HFF-Myc (cell line): ENCODE measurements at places on chromosomes 11 and 22.

DNA sequence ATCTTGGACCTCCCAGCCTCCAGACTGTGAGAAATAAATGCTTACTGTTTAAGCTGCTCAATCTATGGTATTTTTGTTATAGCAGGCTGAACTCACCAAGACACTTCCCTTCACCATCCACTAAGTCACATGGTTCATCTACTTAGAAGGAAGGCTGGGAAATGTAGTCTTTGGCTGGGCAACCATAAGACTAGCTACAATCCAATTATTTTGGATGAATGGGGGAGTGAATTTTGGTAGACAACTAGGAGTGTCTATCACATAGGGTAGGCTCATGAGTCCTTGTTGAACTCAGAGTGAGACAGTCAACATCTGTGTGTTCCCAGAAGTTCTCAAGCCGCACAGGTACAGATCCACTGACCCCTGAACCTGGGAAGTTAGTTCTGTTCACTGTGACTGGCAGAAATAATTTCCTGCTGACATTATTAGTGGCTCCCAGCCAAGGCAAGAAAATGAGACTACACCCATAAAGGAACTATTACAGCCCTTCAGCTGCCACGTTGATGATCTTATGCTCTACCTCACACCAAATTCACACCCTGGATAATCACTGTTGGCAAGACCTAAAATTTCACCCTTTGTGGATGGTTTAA, 3.1 kb upstream of the SLC35C1 start:
- DNase-seq, result no peak

GRCh38 chr11:67611165-67611564, 4.4 kb downstream of the NDUFV1 start:
- no peak for DNase-seq

GRCh38 chr11:2804189-2804588, 81.4 kb downstream of the CDKN1C start:
- no peak for DNase-seq

GRCh38 chr11:2746401-2747247, 46.8 kb upstream of the KCNQ1OT1 start:
- no peak for DNase-seq

GRCh38 chr11:65672180-65672860, 9.6 kb upstream of the RELA start:
- DNase-seq, result no peak

GRCh38 chr11:119476038-119476437, 53.1 kb upstream of the THY1 start:
- no peak for DNase-seq

- no peak for DNase-seq
These were observed 2.0 kb downstream of the KCNJ11 start for GRCh38 chr11:17386331-17387084.

GRCh38 chr11:100830978-100831732, 144.1 kb downstream of the ARHGAP42 start:
- DNase-seq, result peak; percentile 52

DNA sequence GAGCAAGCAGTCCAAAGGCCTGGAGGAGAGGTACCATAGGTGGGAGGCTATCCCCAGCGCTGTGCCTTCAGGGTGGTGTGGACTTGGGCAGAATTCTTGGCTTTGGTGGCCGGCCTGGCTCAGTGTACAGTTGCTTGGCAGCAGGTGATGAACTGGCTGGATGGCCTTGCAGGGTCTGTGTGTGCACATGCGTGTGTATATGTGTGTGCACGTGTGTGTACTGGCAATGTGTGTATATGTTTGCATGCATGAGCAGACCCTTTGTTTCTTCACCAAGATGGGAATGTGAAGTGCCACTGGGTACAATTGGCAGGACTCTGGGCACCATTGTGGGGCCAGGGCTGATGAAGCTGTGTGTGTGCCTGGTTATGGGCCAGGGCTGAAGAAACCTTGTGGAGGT, 53.0 kb downstream of the CEP164 start:
- DNase-seq, result no peak

DNA sequence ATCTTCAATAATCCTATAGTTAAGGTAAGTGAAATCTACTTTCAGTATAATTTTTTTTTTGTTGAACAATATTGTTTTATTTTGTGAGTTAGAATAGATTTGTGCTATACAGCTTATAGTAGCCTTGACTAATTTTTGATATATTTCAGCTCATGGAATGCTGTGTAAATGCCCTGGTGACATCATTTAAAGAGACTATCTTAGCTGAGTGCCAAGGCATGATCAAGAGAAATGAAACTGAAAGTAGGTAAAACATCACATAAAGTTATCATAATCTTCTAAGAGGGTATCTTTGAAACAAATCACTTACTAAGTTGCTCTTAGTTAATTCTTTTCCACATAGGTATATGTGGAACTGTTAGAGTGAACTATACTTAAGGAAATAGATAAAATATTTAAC, 51.4 kb upstream of the ACAT1 start:
- no peak for DNase-seq

GRCh38 chr11:118895093-118896039, 11.7 kb downstream of the CXCR5 start:
- no peak for DNase-seq

- DNase-seq, result no peak
These were observed 47.1 kb downstream of the BCR start for GRCh38 chr22:23227380-23227779.

GRCh38 chr11:86514453-86514852, 139.8 kb downstream of the CCDC81 start:
- DNase-seq, result no peak

DNA sequence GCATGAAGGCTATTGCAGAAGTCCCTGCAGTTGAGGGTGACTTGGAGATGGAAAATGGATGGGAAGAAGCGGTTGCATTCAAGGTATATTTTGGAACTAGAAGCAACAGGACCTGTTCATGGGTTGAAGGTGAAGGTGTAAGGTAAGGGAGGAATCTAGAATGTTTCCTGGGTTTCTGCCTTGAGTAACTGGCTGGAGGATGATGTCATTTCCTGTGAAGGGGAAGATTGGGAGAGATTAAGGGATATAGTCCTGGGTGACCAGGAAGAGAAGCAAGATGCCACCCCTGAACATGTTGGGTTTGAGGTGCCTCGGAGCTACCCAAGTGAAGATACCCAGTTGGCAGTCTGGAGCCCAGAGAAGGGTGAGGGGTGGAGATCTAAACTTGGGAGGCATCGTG, 12.1 kb upstream of the MOGAT2 start:
- no peak for DNase-seq

- no peak for DNase-seq
These were observed 172.3 kb upstream of the SOX6 start for GRCh38 chr11:16528639-16529038.

DNA sequence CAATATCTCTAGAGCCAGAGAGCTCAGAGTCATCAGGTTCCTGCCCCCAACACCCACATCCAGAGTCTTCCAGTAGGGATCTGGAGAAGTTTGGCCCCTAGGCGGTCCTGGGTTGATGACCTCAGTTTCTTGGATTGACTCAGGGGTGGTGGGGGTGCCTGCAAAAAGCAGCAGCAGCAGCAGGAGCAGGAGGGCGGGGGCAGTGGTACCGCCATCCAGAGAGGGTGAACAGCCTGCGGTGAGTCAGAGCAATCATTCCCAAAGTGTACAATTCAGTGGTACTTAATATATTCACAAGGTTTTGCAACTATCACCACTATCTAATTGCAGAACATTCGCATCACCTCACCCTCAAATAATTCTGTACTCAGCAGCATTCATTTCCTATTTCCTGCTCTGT, 9.9 kb upstream of the SEC14L3 start:
- DNase-seq, result no peak

GRCh38 chr11:78072455-78072854, 7.2 kb downstream of the NDUFC2 start:
- no peak for DNase-seq

DNA sequence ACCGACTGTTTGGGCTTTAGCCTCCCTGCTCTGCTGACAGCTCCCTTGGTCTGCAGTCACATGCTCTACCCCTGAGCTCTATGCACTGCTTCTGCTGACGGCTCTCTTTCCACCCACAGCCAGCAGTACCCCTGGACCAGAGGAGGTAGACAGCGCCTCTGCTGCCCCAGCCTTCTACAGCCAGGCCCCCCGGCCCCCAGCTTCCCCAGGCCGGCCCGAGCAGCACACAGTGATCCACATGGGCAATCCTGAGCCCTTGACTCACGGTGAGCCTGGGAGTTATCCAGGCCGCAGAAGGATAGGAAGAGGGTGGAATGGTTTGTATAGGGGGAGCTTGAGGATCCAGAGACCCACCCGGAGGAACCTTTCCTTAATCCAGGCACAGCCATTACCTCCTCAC, 2.8 kb downstream of the ZFPL1 start:
- no peak for DNase-seq

GRCh38 chr11:124440608-124441007, 4.9 kb downstream of the OR8B8 start:
- no peak for DNase-seq

- DNase-seq, result no peak
These were observed 68.3 kb downstream of the CTTN start for GRCh38 chr11:70466596-70466995.

- DNase-seq, result no peak
These were observed 15.3 kb downstream of the MUC2 start for GRCh38 chr11:1089738-1090599.

DNA sequence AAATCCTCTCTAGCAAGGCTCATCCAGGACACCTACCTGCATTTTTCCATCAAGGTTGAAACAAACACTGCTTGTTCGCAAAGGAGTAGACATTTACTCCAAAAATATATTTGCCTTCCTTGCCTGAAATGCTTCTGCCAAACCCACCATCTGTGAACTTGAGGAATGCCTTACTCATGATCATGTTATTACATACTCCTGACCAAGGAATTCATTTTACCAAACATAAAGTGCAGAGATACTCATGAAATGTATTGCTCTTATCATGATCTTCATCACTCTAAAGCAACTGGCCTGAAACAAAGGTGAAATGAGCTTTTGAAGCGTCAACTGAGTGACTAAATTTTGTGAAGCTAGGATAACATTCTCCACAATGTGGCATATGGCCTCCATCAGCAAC, 243.1 kb upstream of the CCDC179 start:
- no peak for DNase-seq

- no peak for DNase-seq
These were observed 93.8 kb upstream of the BLID start for GRCh38 chr11:122209619-122210366.

GRCh38 chr11:121086866-121087265, 14.2 kb upstream of the TECTA start:
- DNase-seq, result no peak

DNA sequence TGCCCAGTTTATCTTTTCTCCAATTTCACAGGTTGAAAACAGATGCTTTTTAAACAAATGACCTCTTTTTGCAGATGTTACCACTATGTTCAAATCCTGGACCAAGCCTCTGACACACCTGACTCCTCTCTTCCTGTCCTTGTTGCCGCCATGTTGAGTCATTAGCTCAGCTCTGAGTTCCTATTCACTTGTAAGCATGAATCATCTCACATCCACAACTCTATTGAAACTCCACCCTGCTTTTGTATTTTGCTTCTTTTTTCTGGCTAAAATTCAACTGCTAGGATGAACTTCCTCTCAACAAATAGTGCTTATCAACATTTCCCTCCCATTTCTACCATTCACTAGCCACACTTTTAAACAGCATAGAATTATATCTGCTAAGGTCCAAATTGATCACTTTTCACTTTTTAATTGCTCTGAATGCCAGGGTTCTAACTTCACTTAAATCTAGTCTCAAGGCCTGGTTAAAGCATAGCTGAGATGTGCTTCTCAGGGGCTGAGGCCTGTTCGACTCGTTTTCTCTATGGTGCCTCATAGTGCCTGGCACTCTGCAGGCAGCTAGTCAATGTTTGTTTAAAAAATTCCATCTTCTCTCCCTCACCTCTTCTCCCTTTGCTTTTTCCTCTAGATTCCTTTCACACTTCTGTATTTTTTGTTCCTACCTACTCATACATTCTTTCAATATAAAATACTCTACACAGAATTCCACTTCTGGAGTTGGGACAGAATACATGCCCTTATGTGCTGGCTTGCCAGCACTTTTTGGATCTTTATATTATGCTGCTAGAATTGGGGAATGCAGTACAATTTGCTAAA, 3.9 kb downstream of the JOSD1 start:
- DNase-seq, result peak; percentile 67

GRCh38 chr22:41181349-41182241, 23.5 kb upstream of the L3MBTL2 start:
- DNase-seq, result no peak

DNA sequence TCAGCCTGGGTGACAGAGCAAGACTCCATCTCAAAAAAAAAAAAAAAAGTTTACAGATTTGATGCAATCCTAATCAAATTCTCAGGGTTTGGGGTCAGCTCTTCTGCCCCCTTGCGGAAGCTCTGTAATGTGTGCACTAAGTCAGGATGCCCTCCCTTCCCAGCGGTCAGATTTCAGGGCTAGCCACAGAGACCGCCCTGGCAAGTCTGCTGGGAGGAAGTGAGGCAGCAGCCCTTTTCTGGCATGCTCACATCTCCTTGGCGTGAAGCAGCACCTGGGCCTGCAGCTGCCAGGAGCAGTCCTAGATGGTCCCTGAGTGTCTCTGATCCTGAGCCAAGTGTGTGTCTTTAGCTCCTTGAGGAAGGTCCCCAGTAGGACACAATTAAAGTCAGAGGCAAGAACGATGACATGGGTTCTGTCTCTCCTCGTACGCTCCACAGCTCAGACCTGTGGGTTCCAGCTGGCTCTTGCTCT, 10.9 kb upstream of the APOBEC3C start:
- peak; percentile 75 for DNase-seq

- DNase-seq, result no peak
These were observed 13.9 kb downstream of the NEAT1 start for GRCh38 chr11:65436412-65437032.

DNA sequence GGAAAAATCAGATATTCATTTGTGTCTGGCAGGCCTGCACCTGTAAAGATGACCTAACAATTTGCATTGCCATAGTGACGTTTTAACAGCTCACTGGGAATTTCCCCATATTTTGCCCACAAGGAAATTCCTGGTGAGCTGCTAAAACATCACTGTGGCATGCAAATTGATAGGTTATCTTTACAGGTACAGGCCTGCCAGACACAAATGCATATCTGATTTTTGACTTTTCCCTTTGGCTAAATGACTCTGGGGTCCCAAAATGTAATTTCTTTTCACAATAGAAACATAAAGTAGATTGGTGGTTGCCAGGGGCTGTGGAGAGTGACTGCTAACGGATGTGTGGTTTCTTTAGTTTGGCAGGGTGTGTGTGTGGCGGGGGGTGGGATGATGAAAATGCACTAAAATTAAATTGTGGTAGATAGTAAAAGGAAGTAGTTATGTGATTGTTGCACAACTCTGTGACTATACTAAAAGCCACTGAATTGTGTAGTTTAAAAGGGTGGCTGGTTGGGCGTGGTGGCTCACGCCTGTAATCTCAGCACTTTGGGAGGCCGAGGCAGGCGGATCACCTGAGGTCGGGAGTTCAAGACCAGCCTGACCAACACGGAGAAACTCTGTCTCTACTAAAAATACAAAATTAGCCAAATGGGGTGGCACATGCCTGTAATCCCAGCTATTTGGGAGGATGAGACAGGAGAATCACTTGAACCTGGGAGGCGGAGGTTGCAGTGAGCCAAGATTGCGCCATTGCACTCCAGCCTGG, 18.5 kb upstream of the FEZ1 start:
- no peak for DNase-seq

DNA sequence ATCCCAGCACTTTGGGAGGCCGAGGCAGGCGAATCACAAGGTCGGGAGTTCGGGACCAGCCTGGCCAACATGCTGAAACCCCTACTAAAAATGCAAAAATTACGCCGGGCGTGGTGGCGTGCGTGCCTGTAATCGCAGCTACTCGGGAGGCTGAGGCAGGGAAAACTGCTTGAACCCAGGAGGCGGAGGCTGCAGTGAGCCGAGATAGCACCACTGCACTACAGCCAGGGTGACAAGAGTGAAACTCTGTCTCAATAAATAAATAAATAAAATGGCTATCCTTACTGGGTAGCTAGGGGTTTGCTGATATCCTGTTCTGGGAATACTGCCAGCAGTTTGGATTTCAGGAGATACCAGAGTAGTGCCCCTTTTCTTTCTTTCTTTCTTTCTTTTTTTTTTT, 2.4 kb upstream of the RBM14 start:
- DNase-seq, result no peak
